ENCODE measurements at places on chromosomes 7 and 10.

DNA sequence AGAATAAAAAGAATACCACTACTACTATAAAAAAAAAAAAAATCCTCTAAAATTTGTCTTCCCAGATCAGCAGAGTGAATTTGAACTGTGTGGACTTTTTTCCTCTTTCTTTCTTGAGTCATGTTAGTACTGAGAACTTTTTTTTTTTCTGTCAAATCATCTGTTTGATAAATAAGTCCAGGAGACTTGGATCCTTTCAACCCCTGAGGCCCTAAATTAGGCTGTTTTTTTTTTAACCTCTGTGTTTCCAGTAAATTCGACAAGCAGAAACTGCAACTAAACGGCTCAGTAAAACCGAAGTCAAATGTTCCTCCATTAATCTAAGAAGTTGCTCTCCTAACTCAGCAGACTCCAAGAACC lies 2.7 kb downstream of the MAP3K8 start:
- DNase-seq, result no peak

DNA sequence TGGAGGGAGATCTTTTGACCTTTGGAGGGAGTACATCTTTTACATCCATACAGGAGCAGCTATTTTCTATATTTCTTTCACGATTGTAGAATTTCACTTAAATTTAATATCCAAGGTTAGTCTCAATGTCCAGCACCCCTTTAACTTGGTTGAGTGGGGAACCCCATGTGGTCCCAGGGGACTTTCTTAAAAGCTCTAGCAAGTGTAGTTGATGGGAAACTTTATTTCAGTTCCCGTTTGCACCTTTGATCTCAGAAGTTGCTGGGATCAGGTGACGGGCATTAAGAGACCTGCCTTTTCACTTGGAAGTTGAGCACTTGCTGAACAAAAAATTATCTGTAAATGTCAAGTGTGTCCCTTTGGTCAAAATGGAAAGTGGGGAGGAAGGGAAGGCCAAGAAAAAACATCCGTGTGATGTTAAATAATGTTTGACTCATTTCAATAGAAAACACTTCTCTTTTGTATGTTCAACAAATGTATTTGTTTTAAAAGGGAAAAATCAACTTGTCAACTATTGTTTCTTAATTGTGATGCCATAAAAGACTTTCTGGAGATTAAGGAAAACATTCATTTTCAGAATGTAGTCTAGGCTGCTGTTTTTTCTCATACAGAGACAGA lies 370.1 kb upstream of the GALNT17 start:
- no peak for DNase-seq

- DNase-seq, result no peak
Observed at GRCh38 chr10:119762805-119763798, 37.3 kb downstream of the INPP5F start.

GRCh38 chr10:116829711-116830110 lies 19.6 kb upstream of the ENO4 start:
- DNase-seq, result no peak

GRCh38 chr10:74675484-74675883 lies 150.9 kb upstream of the KAT6B start:
- no peak for DNase-seq

GRCh38 chr10:44809647-44810046 lies 101.5 kb upstream of the TMEM72 start:
- no peak for DNase-seq

GRCh38 chr10:72561745-72562166 lies 64.1 kb downstream of the MICU1 start:
- no peak for DNase-seq

- DNase-seq, result no peak
Observed at GRCh38 chr10:107364872-107365271, 200.4 kb upstream of the SORCS1 start.

GRCh38 chr7:94913391-94913790 lies 6.0 kb downstream of the PPP1R9A start:
- no peak for DNase-seq

Measured in activated T-cell treated with anti-CD3 and anti-CD28 coated beads for 1 hour (primary cell).